ENCODE measurements at places on chromosomes 4 and X.

GRCh38 chrX:118571836-118572235 lies 76.2 kb downstream of the DOCK11 start:
- no peak for DNase-seq

- peak; percentile 14 for DNase-seq
These were observed 48.5 kb downstream of the SLC9A7 start for GRCh38 chrX:46710425-46710824.

GRCh38 chr4:165814256-165815020 lies 58.6 kb upstream of the TLL1 start:
- DNase-seq, result peak; percentile 37

GRCh38 chrX:17579026-17579425 lies 158.3 kb upstream of the SCML1 start:
- peak; percentile 49 for DNase-seq

- no peak for DNase-seq
These were observed 988 bp upstream of the SRD5A3 start for GRCh38 chr4:55345054-55345453.

DNA sequence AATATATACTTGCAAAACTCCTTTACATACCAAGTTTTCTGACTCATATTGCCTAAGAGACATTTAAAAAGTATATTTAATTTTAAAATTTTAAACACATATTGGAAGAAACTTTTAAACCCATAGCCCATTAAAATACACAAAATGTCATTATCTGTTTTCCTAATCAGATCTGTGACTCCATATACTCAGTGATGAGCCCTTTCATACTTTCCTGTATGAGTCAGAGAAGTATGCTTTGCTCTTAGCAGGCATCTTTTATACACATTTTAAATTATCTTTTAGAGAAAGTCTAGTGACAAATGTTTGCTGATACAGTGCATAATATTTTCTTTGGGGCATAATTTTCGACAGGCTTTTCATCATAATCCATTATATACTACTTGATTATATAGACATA lies 26.4 kb downstream of the SPIN3 start:
- DNase-seq, result no peak

DNA sequence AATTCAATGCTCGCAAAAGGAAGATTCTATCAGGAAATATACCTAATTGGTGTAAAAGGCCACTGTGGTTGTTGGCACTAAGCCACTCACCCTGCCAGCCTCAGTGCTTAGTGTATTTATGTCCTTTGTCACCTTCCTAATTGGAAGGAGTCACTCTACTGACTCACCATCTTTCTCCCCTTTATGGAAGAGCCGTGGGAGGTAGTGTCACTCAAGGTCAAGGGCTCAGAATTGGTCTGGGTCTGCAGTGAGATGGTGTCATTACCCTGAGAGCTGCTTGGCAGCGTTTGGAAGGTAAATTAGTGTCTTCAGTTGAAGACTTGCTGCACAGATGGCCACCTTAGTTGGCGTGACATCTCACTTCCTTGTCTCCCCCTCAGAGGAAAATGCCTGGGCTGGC lies 41.7 kb upstream of the CDKN2AIP start:
- DNase-seq, result no peak

GRCh38 chr4:39687014-39687413 lies 10.9 kb upstream of the UBE2K start:
- DNase-seq, result no peak

DNA sequence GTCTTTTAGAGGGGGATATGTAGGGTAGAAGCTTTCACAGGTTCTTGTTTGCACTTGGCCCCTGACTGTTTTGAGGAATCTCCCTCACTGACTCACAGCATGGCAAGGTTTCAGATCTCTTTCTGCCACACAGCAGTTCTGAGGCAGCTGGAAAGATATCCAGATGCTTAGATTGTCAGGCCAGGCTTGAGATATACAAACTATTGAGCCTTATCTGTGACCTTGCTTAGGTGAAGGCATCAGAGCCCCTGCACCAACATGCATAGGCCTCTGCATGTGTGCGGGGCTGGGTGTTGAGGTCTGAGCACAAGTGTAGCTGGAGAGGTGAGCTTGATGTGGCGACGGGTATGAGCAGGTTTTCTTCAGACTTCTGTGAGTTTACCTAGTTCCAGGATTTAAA lies 80.9 kb upstream of the MSANTD1 start:
- no peak for DNase-seq

DNA sequence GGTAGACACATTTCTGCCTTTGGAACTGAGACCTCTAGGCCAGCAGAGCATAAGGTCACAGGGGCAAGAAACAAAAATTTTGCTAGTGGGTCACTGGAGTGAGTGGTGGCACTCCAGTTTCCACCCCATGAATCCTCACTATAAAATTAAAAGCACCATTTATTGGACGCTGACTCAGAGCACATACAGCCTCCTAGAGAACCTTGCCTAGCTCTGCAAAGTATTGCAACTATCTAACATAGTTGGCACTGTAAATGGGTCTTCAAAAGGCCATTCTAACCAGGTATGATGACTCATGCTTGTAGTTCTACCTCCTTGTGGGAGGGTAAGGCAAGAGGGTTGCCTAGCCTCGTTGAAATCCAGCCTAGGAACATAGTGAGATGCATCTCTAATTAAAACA lies 25.1 kb downstream of the RRAGB start:
- no peak for DNase-seq

DNA sequence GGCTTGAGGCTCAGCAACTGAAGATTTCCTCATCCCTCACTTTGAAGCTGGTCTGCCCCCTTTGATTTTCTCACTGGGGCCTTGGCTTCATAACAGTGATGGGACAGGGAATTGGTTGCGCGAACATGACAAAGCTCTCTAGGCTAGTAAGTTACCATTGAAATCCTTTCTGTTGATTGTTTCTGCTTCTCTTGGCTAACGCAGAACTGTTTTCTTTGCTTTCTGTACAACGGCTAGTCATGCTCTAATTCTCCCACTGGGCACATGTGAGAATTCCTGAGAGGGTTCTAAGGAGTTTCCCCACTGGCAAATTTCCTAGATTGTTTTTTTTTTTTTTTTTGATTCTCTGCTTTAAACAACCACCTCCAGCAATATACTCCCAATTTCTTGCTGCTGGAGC lies 738.6 kb downstream of the PCDH7 start:
- peak; percentile 2 for DNase-seq

GRCh38 chrX:13387666-13388494 lies 68.0 kb upstream of the ATXN3L start:
- peak; percentile 69 for DNase-seq

DNA sequence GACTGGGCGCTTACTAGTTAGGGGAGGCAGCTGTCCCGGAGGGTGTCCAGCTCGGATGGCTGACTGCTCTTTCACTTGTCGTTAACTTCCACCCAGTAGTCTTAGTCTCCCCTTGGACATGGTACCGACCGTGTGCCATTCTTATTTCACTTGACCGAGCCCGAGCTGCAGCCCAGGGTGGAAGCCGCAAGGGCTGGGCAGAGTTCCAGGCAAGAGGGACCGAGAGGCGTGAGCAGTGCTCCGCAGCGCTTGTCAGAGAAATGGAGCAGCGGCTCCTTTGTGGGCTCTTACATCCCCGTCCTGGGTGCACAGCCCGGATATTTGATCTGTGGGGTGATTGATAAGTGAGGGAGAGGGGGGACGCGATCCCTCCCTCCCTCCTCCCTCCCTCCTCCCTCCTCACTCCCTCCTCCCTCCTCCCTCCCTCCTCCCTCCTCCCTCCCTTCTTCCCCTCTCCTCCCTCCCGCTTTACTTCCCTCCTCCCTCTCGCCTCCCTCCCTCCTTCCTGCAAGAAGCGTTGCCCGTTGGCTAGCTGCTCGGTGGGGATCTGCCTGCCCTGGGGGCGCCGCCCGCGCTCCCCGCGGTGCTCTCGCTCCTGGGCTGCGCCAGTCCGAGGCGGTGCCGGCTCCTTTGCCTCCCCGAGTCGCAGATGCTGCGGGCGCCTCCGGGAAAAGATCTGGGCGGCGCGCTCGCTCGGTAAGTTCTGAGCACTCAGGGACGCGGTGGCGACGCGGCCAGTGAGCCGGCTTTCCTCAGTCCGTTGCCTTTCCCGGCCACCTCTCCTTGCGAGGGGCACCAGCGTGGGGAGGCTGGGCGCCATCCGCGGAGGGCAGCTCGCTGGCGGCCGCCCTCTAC lies at the start of gene SLITRK2:
SLITRK2 (plus strand) TSS at position 499 of the 855 bp plus-strand sequence. CDS start 4,597 bp downstream, outside the sequence.
- DNase-seq, result no peak

DNA sequence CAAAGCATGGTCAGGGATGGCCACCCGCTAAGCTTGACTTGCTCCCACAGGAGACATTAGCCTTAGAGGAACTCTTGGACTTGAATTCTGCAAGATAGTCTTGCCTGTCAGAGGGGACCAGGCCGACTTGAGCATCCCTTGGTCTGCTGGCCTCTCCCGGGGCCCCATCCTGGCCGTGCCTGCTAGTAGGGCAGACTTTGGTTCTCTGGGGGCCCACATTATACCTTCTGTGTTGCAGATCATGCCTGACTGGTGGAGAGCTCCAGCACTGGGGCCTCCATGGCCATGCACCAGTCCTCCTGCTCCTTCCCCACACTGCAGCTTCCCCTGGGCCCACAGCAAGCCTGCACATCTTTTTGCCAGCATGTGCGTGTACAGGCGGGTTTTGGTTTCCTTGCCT lies 46.5 kb downstream of the DACH2 start:
- no peak for DNase-seq

DNA sequence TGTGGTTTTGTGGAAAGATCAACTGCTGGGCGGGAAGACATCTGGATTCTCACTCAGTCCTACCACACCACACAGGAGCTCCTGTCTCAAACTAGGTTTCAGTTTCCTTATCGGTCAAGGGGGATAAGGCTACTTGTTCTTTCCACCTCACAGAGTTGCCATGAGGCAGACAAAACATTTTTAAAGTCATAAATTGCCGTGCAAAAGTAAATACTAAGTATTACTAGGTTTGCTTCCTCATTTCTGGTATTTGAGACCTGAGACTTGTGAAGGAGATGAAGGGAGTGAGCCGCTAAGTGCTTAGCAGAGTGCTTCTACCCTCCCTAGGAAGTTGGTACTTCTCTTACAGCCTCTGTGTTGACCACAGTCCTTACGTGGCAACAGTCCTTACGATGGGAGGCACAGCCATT lies 1.5 kb downstream of the LAP3 start:
- no peak for DNase-seq

DNA sequence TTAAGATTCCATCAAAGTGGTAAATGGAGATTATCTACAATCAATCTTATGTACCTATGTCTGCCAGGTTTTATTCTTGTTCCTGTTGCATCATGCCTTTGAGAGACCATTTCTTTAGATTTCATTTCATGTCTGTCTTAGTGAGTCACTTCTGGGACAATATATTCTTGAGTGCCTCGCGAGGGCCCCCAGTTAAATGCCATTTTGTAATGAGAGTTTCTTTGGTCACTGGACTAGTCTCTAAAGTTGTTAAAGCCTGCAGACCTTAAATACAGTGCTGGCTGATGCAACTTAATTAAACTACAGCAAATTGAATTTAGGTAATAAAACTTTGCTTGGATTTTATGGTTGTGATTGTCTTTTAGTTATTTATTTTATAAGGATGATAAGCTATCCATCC lies 87.2 kb upstream of the PITX2 start:
- DNase-seq, result peak; percentile 5

DNA sequence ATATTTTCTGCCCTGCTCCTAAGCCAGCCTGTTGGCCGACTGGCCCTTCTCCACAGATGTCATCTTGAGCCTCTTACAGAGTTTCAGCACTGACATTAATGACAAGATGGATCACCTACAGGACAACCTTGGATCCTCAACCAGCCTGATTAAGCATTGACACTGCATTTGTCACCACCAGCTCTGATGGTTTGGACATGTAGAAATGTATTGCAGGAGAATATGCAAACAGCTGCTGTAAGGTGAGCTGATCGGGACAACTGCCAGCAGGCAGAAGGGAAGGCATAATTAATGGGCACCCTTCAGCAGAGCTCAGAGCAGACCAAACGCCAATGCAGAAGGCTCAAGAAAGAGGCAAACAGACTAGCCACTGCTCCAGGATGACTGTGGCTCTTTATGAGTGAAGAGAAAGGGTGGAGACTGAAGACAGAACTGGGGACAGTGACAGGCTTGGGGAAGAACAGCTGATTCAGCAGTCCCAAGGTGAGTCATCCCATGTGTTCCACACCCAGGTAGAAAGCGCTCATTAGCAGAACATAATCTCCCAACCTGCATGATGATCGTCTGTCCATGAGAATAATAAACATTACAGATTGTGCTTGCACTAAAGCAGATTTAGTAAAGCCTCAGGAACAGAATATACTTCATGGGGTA lies 6.7 kb downstream of the CORIN start:
- no peak for DNase-seq

DNA sequence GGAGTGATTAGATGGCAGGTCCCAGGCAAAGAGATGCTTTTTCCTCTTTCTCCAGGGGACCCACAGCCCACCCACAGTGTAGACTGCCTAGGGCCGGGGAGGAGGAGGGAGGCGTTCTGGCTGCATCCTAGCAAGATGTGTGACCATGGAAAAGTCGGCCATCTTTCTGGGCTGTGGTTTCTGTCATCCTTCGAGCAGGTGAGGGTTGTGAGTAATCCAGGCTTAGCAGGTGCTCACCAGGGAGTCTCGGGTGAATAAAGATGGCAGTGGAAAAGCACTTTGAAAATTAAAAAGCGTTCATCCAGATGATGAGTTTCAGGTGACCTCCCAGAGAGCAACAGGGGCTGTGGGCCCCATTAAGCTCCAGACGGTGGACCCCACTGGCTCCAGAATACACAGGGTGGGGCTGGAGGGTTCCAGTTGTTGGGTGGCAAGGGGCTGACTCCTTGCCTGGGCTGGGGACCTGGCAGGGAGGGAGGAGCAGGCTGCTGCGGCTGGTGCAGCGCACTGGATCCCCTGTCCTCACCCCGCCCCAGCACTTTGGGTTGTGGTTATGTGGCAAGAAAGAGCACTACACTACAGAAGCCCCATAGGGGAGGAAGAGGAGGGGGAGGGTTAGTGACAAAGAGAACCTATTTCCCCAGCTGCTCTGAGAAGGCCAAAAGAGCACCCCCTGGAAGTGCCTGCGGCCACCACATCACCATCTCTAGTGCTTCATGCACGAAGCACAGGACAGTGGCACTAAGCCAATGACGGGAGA lies 23.7 kb downstream of the ELF4 start:
- DNase-seq, result no peak

- DNase-seq, result no peak
These were observed 58.3 kb downstream of the RAI2 start for GRCh38 chrX:17802756-17803155.
